Fibroblast of pulmonary artery (primary cell): ENCODE measurements at places on chromosomes 16 and 17.

DNA sequence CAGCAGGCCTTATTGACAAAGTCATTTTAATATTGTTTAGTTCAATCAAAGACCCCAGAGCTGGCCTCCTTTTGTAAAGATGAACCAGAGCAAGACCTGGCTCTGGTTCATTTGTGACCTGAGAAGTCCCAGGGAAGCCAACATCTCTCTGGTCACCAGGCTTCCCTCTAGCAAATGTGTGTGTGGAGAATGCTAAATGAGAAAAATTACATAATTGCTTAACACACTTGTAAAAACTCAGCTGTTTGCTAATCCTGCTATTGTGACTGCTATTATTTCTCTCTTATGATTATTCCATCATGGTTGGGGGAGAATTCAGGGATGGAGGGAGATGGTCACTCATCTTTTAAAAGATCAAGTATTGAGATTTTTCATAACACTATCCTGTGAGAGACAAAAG lies 94.3 kb upstream of the CLEC3A start:
- DNase-seq = no peak

DNA sequence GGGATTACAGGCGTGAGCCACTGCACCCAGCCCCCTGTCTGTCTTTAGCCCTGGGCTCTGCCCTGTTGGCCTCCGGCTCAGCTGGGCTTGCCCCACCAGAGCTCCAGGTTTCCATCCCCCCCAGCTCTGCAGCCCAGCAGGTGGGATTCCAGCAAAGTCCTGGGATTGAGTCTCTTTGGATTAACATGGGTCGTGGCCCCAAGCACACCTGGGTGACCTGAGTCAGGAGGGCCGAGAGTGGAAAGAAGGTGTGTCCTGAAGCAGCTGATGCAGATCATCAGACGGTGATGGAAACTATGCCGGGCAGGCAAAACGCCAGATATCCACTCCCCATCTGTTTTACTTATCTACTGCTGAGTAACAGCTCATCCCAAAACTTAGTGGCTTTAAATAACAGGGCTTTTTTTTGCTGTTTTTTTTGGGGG lies 72.5 kb downstream of the KNOP1 start:
- DNase-seq = peak; percentile 9

DNA sequence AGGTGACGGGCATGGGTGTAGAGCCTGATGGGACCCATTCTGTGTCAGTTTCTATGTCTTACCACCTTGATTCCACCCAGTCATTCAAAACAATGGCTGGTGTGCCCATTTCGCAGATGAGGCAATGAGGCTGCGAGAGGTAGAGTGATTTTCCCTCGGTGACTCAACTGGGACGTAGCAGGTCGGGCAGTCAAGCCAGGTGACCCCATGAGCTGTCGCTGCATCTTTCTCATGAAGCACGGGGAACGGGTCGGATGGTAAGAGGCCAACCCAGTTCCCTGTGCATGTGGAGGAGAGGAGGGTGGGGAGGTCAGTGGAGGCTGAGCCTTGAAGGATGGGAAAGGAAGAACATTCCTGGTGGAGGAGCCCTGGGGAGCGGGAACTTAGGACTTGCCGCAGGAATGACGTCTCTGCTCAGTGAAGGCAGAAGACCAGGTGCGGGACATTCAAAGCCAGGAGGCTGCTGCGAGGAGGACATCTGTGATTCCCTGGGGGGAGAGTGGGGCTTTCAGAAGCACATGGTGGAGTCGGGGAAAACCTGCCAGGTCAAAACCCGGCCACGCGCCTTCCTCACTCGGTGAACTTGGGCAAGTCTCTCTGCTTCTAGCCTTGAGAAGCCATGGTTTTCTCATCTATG lies 1.1 kb downstream of the IL21R start:
- no peak for DNase-seq

- DNase-seq = peak; percentile 90
Observed at GRCh38 chr17:4945176-4945943, 3.0 kb downstream of the PFN1 start.

- no peak for DNase-seq
Observed at GRCh38 chr16:87791295-87792204, 25.8 kb upstream of the KLHDC4 start.

- DNase-seq = peak; percentile 91
Observed at GRCh38 chr16:75108792-75109731, 7.5 kb downstream of the LDHD start.

DNA sequence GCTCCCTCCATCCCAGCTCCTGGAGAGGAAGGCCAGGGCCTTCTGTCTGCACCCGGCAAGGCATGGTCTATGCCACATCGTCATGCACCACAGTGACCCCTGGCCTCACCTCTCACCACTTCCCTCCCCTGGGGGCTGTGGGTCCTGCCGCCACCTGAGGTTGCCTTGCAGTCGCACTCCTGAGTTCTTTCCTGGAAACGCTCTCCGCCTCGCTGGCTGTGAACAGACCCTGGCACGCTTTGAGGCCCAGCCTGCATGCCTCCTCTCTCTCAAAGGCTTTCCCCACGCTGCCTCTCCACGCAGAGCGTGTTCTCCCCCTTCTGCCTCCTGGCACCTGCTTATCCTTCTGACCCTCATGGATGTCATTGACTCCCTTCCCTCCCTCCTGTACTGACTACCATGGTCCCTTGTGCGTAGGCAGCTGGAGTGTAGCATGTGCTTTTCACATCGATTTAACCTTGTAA lies 45.4 kb downstream of the SEC14L1 start:
- no peak for DNase-seq

DNA sequence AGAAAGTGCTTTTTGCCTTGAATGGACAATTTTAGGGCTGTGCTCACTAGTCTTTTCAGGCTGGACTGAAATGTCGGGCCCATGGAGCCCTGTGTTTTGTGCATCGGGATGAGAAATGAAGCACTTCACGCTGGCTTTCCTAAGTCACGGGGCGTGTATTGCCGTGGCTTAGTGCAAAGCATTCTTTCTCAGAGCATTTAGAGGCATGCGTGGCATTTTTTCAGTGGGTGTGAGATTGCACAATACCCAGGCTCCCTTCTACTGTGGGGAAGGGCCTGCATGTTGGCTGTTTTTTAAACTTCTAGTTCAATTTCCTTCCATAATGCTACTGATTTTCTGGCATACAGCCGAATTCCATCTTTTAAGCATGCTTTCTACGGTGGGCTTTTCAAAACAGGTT lies 12.6 kb upstream of the POLR3E start:
- DNase-seq = peak; percentile 50

DNA sequence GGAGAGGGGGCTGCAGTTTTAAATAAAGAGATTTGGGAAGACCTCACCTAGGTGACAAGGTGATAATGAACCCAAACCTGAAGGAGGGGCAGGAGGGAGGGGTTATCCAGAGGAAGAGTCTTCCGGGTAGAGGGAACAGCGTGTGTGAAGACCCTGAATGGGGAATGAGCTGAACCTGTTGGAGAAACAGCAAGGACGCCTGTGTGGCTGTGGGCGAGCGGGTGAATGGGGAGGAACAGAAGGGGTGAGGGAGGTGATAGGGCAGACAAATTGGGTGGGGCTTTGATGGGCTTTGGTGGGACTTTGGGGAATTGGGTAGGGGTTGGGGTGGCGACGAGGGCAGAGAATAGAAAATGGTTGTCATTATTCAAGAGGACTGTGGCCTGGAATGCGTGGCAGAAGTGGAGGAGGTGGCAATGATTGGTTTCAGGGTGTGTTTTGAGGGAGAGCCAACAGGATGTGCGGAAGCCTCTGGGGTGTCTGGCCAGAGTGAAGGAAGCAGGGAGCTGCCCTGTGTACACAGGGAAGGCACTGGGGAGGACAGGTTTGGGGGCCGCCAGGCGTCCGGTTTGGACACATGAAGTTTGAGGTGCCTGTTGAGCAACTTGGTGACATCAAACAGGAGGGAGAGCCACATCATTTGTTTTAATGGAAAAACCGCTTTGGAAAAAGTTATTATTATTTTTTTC lies 48.7 kb downstream of the NKD1 start:
- no peak for DNase-seq

GRCh38 chr16:86217001-86217890 lies 293.1 kb upstream of the FOXF1 start:
- DNase-seq = no peak

DNA sequence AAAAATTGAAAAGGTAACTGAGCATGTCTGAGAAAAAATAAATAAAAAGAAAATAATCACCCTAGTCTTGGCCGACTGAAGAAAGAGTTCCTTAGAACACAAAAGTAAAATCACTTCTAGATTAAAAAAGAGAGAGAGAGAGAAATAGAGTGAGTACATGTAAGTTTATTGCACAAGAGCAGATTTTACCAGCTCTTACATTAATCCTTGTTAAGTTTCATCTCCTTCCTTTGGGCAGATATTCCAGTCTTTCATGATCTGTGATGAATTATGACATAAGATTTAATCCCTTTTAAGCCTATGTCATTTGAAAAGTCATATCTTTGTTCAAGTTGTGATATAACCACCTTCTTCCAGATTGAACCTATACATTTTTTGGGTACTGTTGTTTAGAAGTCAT lies 54.8 kb downstream of the NFAT5 start:
- DNase-seq = peak; percentile 36

- DNase-seq = no peak
Observed at GRCh38 chr17:10821054-10821453, 16.8 kb downstream of the PIRT start.

DNA sequence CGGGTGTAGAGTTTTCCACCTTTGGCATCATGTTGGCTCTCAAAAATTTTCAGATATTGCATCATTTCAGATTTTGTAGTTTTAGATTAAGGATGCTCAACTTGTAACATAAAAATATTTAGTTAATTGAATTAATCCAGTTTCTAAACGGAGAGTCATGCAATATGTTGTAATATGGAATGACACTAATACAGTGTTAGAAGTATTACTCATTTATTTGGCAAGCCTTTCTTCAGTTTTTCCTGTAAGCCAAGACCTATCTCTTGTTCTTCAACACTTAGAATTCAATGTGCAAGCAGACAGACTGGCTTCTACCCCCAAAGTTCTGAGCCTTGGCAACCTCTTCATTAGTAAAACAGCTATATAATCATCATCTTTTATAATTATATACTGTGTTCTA lies 985.0 kb upstream of the GOT2 start:
- DNase-seq = no peak

GRCh38 chr17:68460715-68461114 lies 3.4 kb upstream of the WIPI1 start:
- no peak for DNase-seq

DNA sequence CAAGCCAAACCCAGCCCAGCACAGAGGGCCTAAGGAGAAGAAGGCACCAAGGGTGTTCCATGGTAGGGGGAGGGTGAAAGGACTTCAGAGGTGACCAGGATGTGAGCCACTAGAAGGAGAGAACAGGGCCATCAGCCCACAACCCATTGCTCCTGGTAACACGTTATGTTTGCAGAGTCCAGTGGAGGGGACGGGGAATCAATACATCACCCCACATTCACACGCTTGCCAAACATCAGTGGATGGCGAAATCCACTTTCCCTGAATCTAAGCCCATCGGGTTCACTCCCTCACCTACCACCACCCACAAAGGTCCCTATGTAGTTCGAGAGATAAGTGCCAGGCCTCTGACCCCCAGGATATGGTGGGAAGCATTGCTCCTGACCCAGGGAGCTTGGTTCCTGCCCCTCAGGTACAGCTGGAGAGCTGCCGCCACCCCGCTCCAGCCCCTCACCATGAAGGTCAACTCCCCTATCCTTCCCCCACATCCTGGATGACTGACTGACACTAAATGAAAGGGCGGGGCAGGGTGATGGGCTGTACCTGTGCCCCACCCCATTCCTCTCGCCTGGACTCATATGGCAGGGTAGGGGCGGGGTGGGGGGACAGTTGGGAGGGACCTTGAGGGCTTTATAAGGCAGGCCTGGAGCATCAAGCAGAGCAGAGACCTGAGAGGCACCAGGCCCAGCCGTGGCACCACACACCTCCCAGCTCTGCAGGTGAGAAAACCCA lies at the start of gene GAST:
Gene GAST (plus strand): TSS at position 663 of the 732 bp plus-strand sequence. CDS start 3,106 bp downstream, outside the sequence.
- no peak for DNase-seq

DNA sequence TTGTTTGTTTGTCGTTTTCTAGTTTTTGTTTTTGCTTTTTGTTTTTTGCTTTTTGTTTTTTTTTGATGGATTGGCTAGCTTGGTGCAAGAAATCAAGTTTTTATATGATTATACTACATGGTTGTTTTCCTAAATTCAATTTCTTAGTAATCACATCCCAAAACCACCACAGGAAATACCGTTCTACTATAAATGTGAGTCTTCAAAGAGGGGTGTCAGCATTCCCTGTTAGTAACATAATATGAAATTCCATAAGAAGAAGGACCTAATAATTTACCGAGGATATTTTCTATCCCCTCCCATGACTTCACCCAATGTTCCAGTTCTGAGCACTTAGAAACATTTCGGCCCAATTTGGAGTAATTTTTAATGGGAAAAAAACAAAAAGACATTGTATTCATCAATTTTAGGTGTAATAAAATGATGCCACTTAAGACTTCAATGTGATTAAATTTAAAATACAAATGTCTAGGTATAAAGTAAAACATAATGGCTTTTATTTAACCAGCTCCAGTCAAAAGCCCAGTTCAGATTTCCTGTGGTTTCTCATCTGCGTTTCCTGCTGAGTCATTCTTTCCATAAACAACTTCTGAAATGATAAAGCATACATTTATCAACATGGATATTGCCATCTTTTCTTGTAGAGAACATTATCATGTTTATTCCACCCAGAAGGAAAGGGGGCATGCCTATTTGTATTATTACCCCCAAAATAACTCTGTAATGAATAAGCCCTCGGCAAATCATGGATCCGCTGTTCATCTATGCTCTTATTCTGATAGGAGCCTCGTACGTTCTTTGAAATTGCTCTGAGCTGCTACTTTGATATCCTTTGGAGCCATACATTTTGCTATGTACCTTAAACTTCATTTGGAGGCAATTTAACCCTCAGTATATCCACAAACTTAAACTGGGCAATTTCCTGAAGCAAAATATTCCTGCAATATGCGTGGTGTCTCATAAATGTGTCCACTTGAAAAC lies 28.1 kb downstream of the HSBP1 start:
- DNase-seq = peak; percentile 84

DNA sequence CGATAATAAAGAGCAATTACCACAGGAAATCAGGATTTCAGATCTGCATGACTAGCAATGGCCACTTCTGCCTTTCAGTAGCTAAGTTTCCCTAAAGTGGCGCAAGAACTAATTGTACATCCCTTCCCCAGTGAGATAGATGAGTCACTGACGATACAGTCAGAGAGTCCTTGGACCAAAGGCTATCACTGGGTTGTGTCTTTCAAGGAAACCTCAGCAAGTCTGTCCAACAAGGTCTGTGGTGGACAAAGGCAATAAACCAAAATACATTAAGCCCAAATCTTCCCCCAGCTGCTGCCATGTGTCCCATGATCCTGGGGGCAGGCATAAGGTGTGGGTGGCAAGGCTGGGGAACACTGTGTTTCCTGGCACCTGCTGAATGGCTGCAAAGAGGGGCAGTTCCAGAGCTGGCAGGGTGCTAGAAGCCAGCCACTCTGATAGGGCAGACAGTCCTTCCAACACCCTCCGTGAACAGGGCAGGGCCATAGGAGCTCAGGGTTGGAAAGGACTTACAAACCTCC lies 20.5 kb upstream of the MTMR4 start:
- peak; percentile 55 for DNase-seq

GRCh38 chr17:64591944-64592343 lies 70.2 kb downstream of the SMURF2 start:
- DNase-seq = no peak

GRCh38 chr17:57242148-57242547 lies 14.2 kb upstream of the MSI2 start:
- no peak for DNase-seq
